Astrocyte of the spinal cord (primary cell): ENCODE measurements at places on chromosomes 3 and 15.
A peak's percentile ranks its signal among the peaks of the same experiment; 100 is the strongest.

GRCh38 chr3:195102609-195103467, 168.1 kb downstream of the XXYLT1 start:
- DNase-seq: peak; percentile 94

DNA sequence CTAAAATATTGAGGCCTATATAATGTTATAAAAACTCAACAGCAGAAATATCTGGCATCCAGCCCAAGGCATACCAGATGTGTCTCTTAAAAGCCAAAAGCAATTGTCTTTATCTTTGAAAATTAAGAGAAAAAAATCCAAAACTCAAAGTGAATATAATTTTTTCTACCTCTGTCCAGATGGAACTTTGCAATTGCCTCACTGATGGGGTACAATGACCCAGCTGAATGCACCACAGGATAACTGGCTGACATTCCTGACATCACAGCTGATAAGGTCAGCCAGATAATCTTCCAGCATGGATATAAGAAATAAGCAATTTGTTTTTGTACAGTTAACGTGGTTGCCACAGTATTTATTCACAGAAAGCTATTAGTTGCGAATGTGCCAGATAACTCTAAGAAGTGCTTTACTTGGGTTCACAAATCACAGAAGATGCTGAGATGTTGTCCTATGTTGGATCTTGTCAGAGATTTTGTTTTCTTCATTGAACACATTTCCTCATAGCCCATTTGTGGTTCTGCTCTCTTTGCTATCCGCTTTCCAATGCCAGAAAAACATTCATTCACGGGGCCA, 566.9 kb upstream of the CCDC54 start:
- DNase-seq: no peak

GRCh38 chr3:149494022-149494758, 19.7 kb downstream of the TM4SF4 start:
- peak; percentile 75 for DNase-seq

GRCh38 chr15:82812994-82813393, 3.6 kb downstream of the WHAMM start:
- DNase-seq: no peak

GRCh38 chr15:88810446-88810845, 7.2 kb downstream of the ACAN start:
- no peak for DNase-seq

DNA sequence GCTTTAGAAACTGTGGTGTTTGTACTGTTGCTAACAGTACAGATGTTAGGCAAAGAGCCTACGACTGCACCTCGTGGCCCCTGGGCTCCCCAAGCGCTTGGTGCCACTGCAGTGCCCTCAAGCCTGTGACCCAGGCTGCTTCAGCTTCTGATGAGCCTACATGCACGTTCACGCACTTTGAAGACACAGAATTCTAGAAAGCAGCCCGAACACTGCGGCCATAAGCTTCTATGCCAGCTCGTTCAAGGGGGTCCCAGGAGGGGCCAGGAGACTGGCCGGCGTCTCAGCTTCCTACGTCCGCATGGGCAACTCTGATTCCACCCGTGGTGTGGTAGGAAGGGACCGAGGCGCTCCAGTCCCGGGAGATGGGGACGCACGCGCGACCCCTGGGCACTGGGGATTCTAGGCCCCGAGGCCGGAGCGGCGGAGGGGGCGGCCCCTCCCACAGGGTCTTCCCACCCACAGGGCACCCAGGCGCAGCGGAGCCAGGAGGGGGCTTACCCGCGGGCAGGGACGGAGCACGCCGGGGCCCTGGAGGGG, 653 bp downstream of the MYO5C start:
- no peak for DNase-seq

DNA sequence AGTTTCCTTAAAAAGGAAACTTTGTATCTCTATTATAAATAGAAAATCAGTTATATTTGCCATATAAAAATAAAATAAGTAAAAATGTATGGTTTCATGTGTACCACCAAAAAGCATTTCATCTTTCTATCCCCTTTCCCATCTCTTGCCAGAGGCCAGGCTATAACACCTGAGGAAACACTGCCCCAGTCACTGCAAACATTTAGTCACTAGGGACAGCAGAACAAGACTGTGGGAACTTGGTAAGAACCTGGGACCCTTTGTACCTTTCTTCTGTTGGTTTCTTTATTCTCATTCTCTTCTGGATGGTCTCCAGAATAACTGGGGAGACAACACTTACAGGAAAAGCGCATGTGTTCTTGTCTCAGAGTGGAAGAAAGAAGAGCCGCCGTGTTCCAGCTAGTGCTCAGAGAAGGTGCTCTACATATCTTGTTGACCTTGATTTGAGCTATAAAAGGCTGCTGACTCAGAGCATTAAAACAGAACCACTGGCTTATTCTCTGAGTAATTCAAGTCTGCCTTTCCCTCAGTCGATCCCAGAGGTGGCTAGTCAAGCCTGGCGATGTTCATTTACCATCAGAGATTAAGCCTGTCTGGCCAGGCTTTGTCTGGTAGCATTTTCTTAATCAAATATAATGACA, 361.6 kb downstream of the RBMS3 start:
- DNase-seq: peak; percentile 84

- DNase-seq: peak; percentile 92
Observed at GRCh38 chr15:64443747-64444621, 16.4 kb upstream of the ZNF609 start.

- DNase-seq: peak; percentile 44
Observed at GRCh38 chr3:48661501-48662144, 1.1 kb downstream of the CELSR3 start.

- no peak for DNase-seq
Observed at GRCh38 chr3:106276755-106277612, 408.2 kb upstream of the CBLB start.

GRCh38 chr3:195249057-195249770, 21.7 kb downstream of the XXYLT1 start:
- no peak for DNase-seq

DNA sequence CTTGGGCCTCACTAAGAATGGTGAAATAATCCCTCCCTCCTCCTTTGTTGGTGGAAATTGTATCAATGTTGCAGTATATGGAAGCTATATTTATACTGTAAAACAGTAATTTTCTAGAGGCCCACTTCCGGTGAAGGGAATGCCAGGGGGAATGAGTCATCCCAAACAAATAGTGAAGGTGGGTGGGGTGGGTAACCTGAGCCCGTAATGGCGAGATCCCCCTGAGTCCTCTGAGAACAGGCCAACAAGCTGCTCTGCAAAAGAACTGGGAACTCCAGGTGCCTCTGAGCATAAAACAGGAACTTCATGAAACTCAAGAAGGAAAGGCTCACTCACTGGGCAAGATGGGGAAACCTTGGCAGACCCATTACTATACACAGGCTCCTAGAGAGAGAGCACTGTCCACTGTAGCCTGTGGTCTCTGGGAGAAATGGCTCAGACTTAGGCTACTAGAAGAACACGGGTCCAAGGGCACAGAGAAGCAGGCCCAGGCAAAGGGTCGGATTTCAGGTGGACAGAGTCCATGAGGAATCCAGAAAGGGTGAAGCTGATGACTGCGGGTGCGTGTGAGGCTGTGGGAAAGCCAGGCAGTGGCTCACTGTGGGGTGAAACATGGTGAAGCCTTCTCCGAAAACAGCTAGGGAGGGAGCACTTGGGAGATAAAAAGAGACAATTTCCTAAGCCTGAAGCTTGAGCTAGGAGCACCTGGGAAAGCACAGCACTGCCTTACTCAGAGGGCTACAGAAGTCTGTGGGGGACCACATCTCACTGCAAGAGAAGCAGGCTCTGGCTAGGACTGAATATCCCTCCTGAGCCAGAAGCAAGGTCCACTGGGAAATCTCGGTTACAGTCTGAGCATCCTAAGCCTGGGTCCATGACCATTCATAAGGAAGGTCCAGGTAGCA, 19.8 kb downstream of the LARP6 start:
- peak; percentile 87 for DNase-seq

DNA sequence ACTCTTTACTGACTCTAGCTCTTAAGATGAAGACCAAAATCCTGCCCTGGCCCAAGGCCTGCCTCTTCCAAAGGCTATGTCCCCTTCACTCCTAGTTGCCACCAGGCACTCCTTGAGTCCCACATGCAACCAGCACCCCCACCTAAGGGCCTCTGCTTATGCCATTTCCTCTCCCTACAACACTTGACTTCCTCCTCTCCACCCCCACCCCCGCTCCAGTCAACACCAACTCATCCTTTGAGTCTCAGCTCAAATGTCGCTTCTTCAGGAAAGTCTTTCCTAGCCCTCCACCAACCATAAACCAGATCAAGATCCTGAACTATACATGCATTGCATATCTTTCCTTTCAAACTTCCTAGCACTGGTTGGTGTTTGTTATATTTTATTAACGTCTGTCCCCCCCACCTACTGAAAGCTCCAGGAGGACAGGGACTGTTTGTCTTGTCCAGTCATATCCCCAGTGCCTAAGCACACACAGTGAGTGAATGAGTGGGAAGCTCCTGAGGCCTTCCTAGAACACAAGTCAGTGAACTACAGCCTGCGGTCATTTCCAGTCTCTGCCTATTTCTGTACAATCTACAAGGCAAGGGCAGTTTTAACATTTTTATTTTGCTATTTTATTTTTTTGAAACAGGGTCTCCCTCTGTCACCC, 7.3 kb downstream of the TBC1D2B start:
- no peak for DNase-seq

DNA sequence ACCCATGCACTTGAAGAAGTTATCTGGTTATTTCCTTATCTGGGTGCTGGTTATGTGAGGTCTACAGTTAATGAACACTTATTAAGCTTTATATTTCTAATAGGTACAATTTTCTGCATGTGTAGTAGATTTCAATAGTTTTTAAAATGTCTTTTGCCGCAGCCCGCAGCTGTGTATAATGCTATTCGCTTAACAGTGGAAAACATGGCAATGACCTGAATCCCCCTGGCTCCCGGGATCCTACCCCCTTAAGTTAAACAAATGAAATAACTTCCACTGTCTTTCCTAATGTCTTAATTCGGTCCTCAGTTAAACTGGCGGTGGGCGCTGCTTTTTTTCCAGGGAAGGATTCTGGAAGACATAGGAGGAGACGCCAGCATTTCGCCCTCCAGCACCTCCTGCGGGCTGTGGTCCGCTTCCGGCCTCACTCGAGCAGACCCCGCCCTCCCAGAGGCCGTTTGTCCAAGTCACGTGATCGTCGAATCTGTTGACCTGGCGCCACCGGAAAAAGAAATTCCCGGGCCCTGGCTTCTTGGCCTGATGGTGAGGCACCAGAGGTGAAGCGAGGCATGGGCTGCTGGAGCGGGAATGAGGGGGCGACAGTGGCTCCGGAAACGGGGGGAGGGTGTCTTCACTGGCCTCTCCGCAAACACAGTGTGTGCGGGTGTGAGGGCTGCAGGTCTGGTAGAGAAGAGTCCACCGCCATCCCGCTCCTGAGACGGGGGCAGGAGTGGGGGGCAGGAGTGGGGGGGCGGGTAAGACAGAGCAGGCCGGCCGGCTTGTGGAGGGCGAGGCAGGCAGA, 45.6 kb upstream of the CSPG4 start:
- DNase-seq: peak; percentile 77

DNA sequence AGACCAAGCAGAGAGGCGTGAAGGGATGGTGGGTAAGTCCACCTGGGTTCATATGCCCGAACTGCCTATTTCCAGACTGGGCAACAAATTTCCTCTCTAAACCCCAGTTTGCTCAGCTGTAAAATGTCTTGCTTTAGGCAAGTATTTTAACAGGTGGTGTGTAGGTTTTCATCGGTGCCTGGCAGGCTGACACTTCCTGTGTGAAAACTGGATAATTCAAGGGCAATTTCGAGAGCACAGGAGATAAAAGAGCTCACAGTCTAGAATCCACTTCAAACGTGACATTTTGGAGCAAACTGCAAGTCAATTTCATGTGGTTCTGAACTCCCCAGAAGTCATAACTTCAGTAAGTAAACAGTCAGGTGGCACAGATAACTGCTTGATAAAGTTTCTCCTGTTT, 112.2 kb downstream of the OXNAD1 start:
- DNase-seq: no peak

- peak; percentile 24 for DNase-seq
Observed at GRCh38 chr15:59687836-59688235, 1.3 kb downstream of the BNIP2 start.

- no peak for DNase-seq
Observed at GRCh38 chr3:1275495-1275894, 182.7 kb downstream of the CNTN6 start.
